ENCODE measurements at places on chromosomes 7 and 10.

DNA sequence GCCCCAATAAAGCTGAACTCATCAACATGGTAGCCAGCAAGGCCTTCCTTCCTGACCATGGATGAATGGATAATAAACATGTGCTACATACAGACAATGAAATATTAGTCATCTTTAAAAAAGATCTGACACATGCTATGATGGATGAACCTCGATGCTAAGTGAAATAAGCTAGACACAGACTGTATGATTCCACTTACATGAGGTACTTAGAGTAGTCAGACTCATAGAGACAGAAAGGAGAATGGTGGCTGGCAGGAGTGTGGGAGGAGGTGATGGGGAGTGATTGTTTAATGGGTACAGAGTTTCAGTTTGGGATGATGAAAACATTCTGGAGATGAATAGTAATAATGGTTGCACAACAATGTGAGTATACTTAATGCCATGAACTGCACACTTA lies 114.1 kb upstream of the SORCS3 start:
- DNase-seq, result no peak

DNA sequence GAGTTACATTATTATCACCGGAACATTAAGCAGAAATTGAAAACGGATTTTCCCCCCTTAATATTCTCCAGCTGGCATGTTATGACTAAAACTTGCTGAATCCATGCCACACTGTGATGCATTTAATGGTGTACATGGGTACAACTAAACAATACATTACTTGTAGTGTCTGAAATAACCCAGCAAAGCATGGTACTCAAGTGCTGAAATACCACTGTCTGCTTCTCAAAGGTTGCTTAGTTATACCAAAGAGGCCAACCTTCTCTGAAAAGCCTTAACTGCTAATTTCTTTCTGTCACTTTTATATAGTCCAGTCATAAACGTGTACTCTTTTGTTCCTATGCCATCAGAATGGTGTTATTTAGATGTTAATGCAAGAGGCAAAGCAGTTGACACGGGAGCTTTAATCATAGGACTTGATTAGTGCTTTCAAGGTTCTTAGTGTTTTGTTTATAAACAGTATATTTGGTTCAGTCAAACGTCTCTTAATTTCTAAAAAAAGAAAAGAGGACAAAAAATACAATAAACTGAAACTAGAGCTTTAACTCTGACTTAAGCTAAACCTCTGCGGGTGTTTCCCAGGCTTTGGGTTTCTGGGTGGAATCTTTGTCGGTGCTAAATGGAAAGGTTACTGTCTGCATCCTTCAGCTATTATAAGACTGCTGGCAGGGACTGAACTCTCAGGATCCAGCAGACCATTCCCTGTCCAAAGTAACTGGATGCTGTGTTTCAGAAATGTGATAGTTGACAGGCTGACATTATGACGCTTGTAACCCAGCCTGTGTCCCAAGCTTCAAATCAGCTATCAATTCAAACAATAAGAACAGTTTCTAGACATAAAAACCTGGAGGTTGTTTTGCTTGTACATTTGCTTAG lies 202.6 kb downstream of the PPP1R3A start:
- DNase-seq, result no peak

DNA sequence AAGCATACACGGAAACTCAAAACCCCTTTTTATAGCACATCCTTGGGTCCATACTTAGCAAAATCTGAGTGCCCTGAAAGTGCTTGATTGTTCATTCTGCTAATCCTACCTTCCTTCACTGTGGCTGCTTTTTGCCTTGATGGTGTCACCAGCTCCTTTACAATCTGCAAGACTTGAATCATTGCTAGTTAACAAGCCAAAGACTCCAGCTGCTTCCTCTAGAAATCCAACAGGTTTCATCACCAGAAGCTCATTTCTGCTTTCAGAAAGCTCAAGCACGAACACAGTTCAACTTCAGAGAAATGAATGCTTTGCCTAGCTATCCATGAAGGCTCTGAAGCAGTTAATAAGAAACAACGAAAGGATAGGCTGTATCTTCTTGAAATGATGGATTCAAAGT lies 38.0 kb downstream of the USP6NL start:
- DNase-seq, result no peak

- no peak for DNase-seq
Measured at GRCh38 chr10:63133821-63134557, 861 bp downstream of the NRBF2 start.

DNA sequence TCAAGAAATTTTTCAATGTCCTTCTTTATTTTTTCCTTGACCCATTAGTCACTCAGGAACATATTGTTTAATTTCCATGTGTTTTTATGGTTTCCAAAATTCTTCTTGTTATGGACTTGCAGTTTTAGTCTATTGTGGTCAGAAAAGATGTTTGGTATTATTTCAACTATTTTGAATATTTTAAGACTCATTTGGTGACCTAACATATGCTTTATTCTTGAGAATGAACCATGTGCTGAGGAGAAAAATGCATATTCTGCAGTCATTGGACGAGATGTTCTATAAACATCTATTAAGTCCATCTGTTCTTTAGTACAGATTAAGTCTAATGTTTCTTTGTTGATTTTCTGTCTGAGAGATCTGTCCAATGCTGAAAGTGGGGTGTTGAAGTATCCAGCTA lies 42.3 kb upstream of the MDFIC start:
- DNase-seq, result no peak

GRCh38 chr10:111435871-111436270 lies 359.0 kb downstream of the ADRA2A start:
- DNase-seq, result no peak

DNA sequence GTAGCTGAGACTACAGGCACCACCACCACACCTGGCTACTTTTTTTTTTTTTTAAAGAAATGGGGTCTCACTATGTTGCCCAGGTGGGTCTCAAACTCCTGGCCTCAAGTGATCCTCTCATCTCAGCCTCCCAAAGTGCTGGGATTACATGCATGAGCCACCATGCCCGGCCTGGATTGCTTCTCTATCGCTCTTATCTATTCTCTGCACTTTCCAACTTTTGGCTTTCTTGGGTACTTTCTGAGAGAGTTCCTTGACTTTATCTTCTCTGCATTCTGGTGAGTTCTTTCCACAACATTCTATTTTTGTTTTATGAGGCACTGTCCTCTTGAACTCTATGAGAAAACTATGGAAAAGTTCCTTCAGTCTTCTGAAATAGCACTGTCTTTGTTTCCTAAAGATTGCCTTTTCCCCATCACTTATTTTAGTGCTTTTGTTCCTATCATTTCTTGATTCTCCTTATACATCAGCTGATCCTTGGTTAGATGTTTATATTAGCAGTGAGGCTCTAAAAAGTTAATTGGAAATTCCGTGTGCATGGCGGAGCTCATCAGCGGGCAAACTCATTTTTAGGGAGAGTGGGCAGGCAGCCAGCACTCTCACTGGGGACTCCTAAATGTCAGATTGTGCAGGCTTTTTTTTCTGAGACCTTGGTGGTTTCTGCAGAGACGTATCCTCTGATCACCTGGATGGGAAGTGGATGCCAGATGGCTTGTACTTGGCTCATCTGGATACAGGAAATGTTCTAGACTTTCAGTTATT lies 43.9 kb downstream of the HIP1 start:
- DNase-seq, result no peak

DNA sequence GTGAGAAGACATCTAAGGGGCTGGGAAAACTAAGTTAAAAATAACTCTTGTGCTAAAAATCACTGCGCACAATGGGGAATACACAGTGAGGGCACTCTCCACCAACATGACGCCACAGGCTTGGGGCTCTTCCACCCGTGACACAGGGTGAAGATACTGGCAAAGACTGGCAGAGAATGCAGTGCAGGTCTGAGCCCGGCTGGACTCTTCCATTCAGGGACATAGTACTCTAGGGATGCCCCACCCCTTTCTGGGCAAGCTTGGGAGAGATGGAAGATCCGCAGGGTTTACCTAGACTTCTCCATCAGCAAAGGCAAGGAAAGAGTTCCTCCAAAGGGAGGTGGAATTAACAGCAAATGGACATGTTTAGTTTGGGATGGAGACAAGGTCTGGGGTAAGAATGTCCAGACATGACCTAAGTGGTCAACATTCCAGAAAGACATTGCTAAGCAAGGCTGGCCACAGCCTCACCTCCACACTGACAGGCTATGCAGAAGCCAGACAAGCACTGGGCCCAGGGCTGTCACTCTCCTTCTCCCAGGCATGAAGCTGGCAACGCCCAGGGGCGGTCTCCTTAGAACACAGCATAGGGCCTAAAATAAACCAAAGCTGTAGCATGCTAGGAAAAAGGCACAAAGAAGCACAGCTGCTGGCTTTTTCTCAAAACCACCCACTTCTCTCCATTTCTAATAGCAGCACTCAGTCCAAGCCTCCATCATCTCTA lies 28.1 kb downstream of the XPNPEP1 start:
- no peak for DNase-seq

DNA sequence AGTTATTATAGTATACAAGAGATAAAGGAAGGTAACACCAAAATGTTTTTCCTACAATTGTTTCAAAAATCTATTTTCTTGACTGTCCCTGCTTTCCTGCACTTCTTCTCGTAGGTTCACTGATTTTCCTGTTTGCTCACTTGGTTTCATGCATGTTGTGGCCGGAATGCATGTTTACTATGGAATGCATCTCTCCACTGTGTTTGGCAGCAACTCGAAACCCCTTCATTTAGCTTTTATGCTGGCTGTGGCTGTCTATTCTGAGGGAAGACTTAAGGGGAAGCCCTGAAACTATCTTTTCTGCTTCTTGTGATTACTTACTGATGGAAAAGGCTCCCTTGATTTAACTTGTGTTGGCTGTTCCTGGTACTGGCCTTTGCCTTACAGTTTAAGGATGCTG lies 120.3 kb downstream of the NRG3 start:
- no peak for DNase-seq

GRCh38 chr7:47264021-47264651 lies 317.8 kb downstream of the TNS3 start:
- DNase-seq, result no peak

GRCh38 chr7:47361746-47362215 lies 220.1 kb downstream of the TNS3 start:
- DNase-seq, result no peak

DNA sequence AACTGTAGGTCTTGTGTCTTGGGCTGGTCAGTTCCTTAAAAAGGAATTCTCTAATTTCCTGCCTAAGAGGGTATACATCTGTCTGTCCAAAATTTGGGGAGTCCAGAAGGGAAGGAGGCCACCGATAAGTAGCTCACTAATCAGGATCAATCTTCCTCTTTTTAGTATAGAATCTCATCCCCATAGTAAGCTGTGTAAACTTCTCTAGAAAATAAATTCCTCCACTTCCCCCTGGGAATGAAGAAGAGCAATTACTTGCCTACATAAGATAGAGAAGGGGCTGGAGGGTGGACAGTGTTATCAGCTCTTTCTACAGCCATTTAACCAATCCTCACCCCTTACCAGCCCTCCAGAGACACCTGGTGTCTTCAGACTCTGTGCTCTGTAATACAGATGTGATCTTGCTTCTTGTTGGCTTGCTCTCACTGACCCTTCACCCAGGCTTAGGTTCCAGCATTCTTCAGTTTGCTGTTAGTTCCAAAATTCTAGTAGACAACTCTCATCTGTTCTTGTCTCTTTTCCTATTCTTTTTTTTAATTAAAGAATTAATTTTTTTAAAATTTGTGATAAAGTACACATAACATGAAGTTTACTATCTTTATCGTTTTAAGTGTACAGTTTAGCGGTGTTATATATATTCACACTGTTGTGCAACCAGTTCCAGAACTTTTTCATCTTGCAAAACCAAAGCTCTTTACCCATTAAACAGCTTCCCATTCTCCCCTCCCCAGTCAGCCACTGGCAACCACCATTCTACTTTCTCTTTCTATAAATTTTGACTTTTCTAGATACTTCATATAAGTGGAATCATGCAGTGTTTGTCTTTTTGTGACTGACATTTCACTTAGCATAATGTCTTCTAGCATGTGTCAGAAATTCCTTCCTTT lies 6.5 kb upstream of the PRKAR2B start:
- DNase-seq, result no peak

GRCh38 chr7:96417784-96418183 lies 95.9 kb upstream of the SLC25A13 start:
- DNase-seq, result no peak

- DNase-seq, result no peak
Measured at GRCh38 chr7:42017349-42017986, 219.5 kb downstream of the GLI3 start.

DNA sequence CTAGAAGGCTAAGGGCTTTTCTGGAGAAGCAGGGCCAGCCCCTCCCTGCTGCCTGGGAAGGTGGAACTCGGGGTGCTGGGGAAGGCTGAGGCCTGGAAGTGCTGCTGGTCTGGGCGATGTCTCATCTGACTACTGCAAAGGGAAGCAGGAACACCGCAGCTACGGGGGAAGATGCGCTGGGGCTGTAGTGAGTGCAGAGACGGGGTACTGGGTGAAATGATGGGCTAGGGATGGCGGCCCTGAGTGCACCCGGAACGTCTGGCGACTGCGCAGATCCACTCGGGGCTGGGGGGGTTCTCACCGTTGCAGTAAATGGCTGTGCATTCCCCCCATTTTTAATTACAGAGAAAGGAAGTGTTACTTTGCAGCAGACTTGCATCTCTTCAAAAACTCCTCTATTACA lies 195.4 kb upstream of the ADARB2 start:
- DNase-seq, result no peak

- no peak for DNase-seq
Measured at GRCh38 chr7:21352540-21353387, 75.1 kb upstream of the SP4 start.

DNA sequence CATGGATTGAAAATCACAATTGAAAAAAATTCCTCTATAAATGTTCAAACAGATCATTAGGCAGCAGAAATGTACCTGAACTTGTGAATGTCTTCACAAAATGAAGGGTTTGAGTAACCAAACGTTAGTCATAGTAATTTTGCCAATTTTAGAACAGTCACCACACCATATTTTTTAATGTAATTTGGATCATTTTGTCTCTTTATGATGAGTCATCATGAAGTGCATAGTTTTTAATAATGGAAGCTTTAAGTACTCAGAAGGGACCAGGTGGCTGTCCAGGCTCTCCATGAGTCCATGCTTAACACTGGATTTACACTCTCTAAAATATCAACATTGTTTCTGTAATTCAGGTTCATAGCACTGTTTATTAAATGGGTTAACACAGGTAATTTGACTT lies 219.2 kb downstream of the ETV1 start:
- DNase-seq, result no peak

- peak; percentile 57 for DNase-seq
Measured at GRCh38 chr10:6491841-6492609, 88.1 kb downstream of the PRKCQ start.

DNA sequence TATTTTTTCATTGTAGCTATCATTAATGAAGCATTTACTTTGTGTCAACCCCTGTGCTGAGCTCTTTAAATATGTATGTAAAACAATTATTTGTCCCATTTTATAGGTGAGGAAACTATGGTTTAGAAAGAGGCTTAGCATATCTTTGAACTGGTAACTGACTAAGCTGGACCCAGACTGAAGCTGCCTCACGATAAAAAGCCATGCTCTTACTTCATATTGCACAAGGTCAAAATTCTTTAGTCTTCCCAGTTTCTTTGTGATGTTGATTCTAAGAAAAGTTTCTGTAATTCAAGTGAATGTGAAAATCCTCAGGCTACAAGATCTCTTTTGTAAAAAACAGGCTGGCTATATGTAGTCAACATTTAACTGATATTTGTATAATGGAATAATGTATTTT lies 46.6 kb upstream of the SLC16A12 start:
- no peak for DNase-seq

Data from CD4-positive, alpha-beta T cell treated with Interleukin-1 beta for 1 hour (primary cell).